ENCODE measurements at places on chromosomes 3 and 15. TPM values are rescaled to one million over a fixed set of nuclear protein-coding genes. Genes with fewer than 3 reads are reported as not detected.

HTR3E gene
- not detected for total RNA-seq

CKMT1B gene
- not detected for total RNA-seq

DPPA2 gene
- total RNA-seq = not detected

DHFR2 gene
- total RNA-seq = 15.9 TPM

KBTBD13 gene
- not detected for total RNA-seq

CACNA2D3 gene
- not detected for total RNA-seq

DNAH12 gene
- total RNA-seq = 0.11 TPM

DNA sequence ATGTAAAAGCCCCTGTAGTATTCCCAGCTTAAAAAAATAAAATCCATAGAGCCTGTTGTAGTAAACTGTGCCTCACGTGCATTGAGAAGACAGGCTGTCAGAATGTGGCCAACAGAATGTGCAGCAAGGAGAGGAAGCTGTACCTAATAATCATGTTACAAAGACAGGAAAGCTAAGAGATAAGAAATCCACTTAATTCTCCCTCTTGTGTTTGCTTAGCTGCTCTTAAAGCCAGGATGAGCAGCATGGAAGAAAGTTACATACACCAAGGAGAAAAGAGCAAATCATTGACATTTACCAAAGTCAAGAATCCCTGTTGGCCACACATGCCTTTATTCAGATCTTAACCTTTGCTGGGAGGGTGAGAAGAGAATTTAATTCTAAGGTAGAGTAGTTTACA lies 85.9 kb downstream of the TNIK start:
- no peak for DNase-seq

- DNase-seq = no peak
Measured at GRCh38 chr3:81300324-81300927, 461.0 kb downstream of the GBE1 start.

GRCh38 chr15:67064607-67065530 lies 533 bp upstream of the SMAD3 start:
- DNase-seq = no peak

DNA sequence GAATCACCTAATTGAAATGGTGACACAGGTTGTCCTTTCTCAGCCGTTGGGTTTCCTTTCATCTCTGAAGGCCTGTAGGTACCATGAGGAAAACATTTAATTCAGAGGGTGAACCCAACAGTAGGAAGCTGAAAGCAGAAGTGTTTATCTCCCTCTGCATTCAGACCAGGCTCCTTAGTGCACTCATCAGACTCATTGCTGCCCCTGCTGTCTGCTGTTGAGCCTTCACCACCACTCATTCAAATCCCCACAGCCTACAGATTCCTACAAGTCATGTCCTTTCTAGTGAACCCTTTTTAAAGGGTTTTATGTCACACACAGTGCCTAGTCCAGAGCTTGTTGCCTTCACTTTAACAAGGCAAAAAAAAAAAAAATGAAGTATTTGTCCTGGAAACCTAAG lies 13.4 kb downstream of the WDR48 start:
- peak; percentile 11 for DNase-seq

DNA sequence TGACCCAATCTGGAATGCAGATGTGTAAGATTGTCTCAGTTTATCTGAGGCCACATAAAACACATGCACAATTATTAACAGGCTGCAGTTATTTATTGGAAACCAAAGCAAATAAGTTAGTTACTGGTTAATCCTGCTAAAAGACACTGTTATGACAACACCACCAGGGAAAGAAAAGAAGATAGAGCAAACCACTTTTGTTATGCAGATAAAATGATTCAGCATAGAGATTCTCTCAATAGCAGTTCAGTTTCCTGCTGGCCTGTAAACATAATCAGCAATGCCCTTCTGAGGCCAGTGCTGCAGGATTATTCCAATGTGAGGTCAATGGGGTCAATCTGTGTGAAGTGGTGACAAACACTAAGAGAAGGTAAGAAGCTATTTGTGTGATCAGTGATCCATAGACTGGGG lies 244.4 kb downstream of the ZBTB20 start:
- no peak for DNase-seq

DNA sequence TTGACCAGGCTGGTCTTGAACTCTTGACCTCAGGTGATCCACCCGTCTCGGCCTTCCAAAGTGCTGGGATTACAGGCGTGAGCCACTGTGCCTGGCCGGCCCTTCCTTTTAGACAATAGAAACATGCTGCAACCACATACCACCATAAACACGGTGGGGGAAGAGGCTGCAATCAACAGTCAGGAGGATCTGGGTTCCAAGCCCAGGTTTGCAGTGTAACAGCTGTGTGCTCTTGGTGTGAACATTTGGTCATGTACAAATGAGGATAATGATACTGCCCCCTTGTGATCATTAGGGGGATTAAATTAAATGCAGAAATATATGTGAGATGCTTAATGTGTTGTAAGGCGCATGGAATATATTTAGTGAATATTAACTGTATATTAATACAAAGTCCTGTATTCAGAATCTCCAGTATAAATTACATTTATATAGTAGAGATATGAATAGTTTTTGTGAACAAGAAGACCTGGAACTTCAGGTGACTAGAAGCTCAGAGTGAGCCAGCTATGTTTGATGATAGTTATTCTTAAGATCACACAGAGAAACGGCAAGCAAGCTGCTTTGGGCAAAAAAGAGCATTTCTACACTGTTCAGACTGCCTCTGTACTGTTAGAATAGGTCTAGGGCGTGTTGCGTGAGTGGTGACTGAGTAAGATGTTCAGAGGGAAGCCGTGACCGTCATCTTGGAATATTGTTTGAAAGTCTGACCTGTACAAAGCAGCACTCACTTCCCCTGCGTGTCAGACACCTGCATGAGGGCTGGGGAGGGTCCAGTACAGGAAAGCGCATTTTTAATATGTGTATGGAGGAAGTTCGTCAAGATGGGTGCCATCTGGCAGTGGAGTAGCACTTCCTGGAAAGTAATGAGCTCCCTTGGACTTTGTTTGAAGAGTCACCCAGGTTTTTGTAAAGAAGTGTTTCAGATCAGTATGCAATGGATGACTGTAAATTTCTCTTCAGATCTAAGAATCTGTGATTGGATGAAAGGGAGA lies 125.8 kb downstream of the PGPEP1L start:
- peak; percentile 37 for DNase-seq

- DNase-seq = no peak
Measured at GRCh38 chr3:16401273-16401672, 112.2 kb downstream of the RFTN1 start.

- no peak for DNase-seq
Measured at GRCh38 chr3:42120866-42121265, 29.7 kb downstream of the TRAK1 start.

- DNase-seq = no peak
Measured at GRCh38 chr3:61561374-61562041, at the start of gene PTPRG. Gene PTPRG (plus strand): TSS chr3:61561571. CDS start chr3:61562288, 717 bp downstream.

DNA sequence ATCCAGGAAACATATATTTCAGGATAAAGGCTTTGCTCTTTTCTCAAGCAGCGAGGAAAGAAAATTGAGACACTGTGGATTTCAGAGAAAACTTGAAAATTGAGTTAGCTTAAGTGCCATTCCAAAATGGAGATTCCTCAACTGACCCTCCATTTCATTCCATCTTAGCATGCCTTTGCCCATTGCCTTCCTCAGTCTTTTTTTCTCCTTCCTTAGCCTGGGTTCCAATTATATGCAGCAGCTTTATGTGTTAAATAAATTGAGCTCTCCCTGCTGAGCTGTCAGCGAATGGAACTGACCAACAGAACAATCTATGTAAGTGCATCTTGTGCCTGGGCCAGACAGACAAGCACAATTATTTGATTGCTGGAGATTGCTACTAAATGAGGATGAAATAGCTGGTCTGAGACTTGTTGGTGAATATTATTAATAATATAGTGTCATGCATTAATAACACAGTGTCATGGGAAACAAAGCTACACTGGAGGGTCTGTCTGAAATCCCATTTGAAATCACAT lies 6.9 kb upstream of the DNAJC19 start:
- no peak for DNase-seq

GRCh38 chr15:66740802-66741201 lies 38.8 kb downstream of the SMAD6 start:
- DNase-seq = no peak

DNA sequence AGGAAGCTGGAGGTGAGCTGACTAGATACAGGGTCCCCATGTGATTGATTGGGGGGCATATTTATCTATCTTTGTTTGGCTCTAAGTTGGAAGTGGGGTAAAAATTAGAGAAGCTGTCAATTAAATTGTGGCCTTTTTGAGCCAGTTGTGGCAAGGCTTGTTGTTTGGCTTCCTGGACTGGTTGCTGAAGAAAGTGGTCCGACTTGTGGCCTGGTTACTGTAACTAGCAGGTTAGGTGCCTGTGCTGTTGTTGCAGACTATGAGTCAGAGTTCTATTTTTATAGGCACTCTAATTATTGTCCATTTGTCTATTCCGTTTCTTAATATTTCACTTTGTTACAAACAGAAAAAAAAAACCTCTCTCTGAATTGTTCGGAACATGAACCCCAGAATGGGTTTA lies 129.1 kb upstream of the CNTN6 start:
- DNase-seq = no peak

GRCh38 chr15:50365971-50366370 lies 11.0 kb upstream of the GABPB1 start:
- DNase-seq = no peak

DNA sequence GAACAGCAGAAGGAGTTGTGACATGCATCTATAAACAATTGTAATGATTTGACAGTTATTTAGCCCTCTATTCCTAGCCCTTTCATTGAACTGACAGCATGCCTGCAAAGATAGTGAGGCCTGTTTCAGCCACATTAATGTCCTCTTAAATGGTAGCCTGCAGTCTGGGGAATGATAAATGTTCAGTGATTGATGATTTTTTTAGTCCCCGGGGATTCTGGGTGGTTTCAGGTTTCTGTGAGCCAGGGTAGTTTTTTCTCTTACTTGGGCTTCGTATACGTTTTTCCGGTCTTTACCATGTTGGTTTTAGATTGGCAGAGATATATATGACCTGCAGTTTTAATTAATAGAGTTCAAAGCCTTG lies 172.0 kb downstream of the TCF12 start:
- no peak for DNase-seq

DNA sequence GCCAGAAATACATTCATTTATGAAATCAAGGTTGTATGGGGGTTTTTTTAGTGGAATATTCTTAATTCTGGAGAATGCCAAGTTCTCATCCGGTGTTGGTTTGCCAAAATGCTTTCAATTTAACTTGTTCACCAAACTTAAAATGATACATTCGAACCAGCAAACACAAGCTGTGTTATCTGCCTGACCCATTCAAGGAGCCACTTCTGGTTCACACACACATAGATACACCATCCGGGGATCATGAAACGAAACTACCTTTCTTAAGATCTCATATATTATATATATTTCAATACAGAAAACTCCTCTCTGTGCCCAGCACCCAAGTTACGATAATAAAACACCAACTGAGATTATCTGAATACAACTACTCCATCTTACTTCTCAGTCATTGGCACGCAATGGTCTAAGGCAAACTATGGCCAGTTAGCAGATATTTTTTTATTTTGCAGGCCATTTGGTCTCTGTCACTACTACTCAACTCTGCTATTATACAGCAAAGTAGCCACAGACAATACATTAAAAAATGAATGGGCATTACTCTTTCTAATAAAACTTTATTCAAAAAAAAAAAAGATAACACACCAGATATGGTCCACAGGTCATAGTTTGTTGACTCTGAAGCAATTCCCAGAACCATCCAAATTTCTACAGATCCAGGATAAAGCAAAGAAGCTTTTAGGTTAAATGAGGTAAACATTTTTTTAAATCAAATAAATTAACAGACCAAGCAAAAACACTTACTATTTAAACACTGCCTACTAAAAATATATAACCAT lies 89.6 kb downstream of the TBL1XR1 start:
- no peak for DNase-seq

DNA sequence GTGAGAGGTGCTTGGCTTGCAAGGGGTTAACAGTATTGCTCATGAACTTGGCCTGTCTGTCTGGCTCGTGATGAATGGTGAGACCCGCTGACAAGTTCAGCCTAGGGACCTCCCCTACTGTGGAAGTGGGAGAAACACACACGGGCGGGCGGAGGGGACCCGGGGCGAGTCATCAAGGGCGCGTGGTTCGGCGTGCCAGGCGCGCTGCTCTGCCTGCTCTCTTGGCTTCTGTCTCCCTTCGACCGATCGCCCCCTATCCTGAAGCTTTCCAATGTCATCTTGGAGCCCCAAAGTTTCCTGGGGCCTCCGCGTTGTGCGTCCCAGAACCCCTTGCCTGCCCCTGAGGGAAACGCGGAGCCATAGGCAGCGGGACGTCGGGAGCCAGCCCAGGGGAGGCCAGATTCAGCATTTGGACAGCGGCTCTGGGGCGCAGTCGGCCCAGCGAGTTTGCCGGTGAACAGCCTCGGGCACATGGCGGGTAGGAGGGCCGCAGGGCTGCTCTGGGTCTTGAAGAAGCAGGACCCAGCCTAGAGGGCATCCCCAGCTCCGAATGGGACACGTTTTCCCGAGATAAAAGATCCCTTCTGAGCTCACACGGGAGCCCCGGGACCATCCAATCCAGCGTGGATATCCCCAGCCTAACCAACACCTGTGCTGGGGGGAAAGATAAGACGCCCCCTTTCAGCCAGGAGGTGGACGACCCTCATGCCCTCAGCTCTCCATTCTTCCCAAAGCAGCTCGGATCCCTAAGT lies 27.0 kb upstream of the POLG start:
- DNase-seq = peak; percentile 61

DNA sequence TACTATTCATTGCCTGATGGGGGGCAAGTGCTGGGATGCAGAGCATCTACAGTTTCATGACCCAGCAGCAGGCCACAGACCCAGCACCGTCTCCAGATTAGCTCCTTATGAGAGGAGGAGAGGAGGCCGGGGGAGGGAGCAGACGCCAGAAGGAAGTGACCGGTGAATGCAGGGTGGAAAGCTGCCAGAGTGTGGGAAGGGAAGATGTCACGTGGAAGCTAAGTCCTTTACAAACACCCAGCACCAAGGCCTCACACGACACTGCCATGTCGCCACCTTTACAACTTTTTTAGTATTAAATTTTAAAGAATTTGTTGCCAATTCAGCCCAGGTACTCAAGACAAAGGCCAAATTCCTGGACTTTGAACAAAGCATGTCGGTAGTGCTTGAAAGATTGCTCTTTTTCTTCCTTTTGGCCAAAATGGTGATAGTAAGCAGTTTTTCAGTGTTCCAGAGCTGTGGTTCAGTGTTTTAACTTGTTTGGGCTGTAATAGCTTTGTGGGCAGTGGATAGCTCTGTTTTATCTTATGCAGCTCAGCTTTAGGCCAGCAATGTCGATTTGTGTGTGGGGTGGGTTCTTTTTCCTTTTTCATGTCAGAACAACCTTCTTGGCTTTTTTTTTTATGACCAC lies 58.2 kb downstream of the ZBTB38 start:
- DNase-seq = no peak

GRCh38 chr3:25426408-25426807 lies 1.7 kb upstream of the RARB start:
- no peak for DNase-seq

DNA sequence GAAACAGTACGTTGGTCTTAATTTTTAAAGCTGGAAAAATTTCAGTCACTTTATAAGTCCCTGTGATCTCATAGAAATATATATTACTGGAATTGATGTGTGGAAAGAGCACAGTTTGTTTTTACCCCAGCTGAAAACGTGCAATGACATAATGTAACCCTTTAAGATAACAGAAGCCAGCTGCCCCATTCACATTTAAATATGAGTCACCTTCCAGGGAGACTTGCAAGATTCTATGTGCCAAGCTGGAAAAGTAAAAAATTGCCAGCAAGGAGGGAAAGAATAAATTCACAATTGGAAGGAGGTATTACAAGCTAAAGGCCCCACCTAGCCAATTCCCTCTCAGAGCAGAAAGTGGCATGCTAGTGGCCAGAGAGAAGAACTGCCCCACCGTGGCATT lies 50.2 kb downstream of the SAMMSON start:
- no peak for DNase-seq

Data from CD4-positive, alpha-beta memory T cell (primary cell).